Activated CD4-positive, alpha-beta T cell treated with anti-CD3 and anti-CD28 coated beads, Interleukin-2, amount 10 ng/mL, durations not matched to agents 24 days and 14 days (primary cell): ENCODE measurements at places on chromosomes 1 and 21.

DNA sequence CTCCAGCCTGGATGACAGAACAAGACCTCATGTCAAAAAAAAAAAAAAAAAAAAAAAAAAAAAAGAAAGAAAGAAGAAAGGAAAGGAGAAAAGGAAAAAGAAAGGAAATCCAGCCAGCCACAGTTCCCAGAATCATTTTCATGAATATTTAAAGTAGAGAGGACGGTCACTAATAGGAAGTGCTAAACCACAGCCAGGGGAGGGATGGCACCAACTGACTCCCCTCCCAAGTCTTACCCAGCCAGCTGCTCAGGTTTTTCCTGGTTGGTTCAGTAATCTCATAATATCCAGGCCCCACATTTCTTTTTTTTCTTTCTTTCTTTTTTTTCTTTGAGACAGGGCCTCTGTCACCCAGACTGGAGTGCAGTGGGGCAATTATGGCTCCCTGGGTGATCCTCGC, 63.9 kb upstream of the AK4 start:
- no peak for DNase-seq
- H3K27ac ChIP-seq = no peak overlapping the region
- H3K4me1 ChIP-seq = no peaks in the 10 kb centered on the region
- H3K36me3 ChIP-seq = no peaks in the 10 kb centered on the region
- H3K27me3 ChIP-seq = peaks cover 14% of the 10 kb centered on the region
- no peak overlapping the region for H3K4me3 ChIP-seq

- DNase-seq = no peak
- H3K4me3 ChIP-seq = no peak overlapping the region
- peaks cover 17% of the 10 kb centered on the region for H3K4me1 ChIP-seq
- H3K36me3 ChIP-seq = peaks cover 54% of the 10 kb centered on the region
- no peak overlapping the region for H3K27ac ChIP-seq
Observed at GRCh38 chr1:151887028-151887427, 22.3 kb downstream of the THEM4 start.

GRCh38 chr1:66315671-66316070, 218.3 kb upstream of the SGIP1 start:
- no peaks in the 10 kb centered on the region for H3K27me3 ChIP-seq
- H3K4me1 ChIP-seq = peaks cover 13% of the 10 kb centered on the region
- H3K4me3 ChIP-seq = no peak overlapping the region
- no peak for DNase-seq
- H3K36me3 ChIP-seq = peaks cover 4% of the 10 kb centered on the region

DNA sequence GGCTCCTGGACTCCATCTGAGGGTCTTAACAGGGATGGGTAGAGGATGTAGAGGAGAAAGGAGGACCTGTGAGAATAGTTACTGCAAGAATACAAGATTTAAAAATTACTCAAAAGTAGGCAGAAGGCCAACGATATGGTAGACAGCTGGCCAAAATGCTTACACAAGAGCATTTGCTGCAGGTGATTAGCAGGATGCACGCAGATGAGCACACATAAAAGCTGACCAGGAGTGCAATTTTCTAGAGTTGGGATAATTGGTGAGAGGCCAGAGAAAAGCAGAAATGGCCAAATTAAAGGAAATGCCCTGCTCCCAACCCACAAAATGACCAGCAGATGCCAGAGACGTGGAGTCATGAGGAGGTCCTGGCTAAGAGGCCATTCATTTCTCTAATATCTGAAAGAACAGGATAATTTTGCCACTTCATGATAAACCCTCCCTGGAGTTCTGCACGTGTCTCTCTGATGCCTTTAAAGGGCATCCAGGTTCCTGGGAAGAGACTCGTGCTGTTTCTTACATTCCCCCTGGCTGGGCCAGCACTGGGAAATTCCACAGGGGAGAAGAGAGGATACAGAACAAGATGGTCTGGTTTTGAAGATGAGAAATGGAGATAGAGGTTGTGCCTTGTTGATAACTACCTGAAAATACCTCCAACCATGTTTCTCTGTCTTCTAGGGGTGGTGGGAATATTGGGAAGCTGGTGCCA, 62.3 kb upstream of the KCNA3 start:
- H3K27me3 ChIP-seq = peaks cover 22% of the 10 kb centered on the region
- no peaks in the 10 kb centered on the region for H3K36me3 ChIP-seq
- H3K4me1 ChIP-seq = no peaks in the 10 kb centered on the region
- DNase-seq = no peak
- H3K27ac ChIP-seq = no peak overlapping the region

- peak overlapping the region; percentile 82 for H3K4me3 ChIP-seq
- H3K27ac ChIP-seq = no peak overlapping the region
- no peak for DNase-seq
- H3K36me3 ChIP-seq = peaks cover 28% of the 10 kb centered on the region
Observed at GRCh38 chr1:112676543-112676942, 2.1 kb downstream of the MOV10 start.

GRCh38 chr1:210726621-210727020, 397.9 kb downstream of the HHAT start:
- no peaks in the 10 kb centered on the region for H3K36me3 ChIP-seq
